Left renal pelvis (tissue), 4 donors: ENCODE measurements at places on chromosomes 7 and 10. TPM values are rescaled to one million over a fixed set of nuclear protein-coding genes. Genes with fewer than 3 reads are reported as not detected.

DNA sequence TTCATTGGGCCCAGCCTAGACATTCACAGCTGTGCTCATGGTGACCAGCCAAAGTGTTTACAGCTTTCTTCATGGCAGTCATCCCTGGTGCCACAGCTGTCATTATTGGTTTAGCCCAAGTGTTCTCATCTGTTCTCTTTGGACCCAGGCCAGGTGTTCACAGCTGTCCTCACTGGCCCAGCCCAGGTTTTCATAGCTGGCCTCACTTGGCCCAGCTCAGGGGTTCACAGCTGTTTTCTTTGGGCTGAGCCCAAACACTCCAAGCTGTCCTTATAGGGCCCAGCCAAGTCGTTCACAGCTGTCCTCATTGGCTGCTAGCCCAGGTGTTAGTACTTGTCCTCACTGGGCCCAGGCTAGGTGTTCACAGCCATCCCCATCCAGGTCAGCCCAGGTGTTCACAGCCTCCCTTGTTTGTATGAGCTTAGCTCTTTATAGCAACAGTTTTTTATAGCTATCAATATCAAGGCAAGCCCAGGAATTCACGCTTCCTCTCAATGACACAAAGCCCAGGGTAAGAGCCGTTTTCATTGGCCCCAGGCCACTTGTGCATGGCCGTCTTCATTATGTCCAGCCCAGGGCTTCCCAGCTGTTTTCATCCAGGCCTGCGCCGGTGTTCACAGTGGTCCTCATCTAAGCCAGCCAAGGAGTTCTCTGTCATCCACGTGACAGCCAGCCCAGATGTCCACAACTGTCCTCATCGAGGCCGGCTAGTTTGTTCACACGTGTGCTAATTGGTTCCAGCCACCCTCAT lies 11.6 kb downstream of the FRG2B start:
- DNase-seq = no peak

GDF2 gene
- polyA plus RNA-seq = not detected

UNCX gene
- polyA plus RNA-seq = 5.8 TPM

DNA sequence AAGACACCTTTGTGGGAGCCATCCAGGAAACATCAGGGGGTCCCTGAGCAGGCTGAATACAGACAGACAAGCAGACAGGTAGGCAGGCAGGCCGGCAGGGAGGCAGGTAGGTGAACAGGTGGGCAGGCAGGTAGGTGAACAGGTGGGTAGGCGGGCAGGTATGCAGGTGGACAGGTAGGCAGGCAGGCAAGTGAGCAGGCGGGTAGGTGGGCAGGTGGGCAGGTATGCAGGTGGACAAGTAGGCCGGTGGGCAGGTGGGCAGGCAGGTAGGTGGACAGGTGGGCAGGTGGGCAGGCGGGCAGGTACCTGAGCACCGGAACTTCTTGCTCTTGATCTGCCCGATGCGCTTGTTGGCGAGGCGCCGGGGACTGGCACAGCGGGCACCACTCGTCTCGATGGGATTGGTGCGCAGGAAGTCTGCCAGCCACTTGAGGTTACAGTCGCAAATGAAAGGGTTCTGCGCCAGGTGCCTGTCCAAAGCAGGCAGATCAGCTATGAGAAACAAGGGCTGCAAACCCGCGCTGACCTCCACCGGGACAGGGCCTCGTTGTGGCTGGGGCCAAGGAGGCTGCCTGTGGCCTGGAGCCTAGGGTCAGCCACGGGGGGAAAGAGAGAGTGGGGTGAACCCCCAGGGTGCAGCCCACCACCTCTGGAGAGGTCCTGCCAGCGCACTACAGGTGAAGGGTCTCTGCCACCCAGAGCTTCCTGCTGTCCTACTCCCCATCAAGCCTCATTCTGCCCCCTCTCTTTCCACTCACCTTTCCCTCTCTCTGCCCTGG lies 136.9 kb downstream of the SLIT1 start:
- DNase-seq = no peak

- no peak for DNase-seq
Observed at GRCh38 chr7:8536431-8536830, 103.0 kb downstream of the NXPH1 start.

- no peak for DNase-seq
Observed at GRCh38 chr10:92239151-92239599, 51.7 kb downstream of the CPEB3 start.

- no peak for DNase-seq
Observed at GRCh38 chr10:129780198-129780597, 183.9 kb downstream of the EBF3 start.

- no peak for DNase-seq
Observed at GRCh38 chr10:62811159-62811875, 4.8 kb downstream of the EGR2 start.

- no peak for DNase-seq
Observed at GRCh38 chr10:132589015-132589414, 51.4 kb downstream of the INPP5A start.

STEAP1B gene
- polyA plus RNA-seq = 1.5 TPM

- DNase-seq = no peak
Observed at GRCh38 chr7:82360591-82361368, 82.8 kb downstream of the CACNA2D1 start.

NRF1 gene
- 20.3 TPM for polyA plus RNA-seq

DNA sequence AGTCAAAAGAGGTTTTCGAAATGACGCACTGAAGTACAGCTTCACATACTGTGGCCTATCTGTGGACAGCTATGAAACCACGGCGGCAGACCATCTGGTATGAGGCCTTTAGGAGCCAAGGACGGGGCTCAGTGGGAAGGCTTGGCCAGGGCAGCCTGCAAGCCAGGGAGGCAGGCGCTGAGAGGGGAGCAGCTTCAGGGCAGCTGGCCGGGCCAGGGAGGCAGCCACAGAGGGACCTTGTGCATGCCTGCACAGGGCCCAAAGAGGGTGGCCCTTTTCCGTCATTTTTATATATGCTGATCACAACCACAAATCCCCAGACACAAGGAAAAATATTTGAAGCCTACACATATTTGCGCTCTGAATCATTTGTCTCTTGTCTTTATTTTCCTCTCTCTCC lies 13.5 kb downstream of the CALD1 start:
- no peak for DNase-seq

DNA sequence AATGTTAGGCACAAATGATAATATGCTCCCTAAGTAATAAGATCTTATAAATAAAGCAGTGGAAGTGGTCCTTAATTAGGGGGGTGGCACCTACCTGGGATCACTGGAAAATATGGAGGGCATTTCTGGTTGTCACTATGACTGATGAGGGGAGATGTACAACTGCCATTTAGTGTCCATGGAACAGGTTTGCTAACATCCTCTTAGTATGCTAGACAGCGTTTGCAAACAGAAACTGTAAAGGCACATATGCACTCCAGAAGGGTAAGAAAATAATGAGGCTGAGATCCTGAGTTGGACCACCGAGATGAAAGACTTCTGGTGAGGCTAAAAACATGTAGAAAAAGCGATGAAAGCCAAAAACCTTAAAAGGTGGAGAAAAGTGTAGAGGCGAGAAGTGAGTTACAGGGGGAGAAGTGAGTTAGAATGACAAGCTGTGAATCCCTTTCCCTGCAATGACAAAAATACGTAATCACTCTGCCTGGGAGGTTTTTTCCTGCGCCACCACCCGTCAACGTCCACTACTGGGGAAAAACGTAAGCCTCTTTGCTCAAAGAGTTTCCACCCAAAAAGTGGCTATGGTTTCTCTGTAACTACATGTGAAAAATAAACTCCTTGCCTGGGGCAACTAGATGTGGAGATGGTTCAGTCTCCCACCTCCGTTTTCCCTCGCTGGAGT lies 767 bp downstream of the KRIT1 start:
- peak; percentile 6 for DNase-seq

DNA sequence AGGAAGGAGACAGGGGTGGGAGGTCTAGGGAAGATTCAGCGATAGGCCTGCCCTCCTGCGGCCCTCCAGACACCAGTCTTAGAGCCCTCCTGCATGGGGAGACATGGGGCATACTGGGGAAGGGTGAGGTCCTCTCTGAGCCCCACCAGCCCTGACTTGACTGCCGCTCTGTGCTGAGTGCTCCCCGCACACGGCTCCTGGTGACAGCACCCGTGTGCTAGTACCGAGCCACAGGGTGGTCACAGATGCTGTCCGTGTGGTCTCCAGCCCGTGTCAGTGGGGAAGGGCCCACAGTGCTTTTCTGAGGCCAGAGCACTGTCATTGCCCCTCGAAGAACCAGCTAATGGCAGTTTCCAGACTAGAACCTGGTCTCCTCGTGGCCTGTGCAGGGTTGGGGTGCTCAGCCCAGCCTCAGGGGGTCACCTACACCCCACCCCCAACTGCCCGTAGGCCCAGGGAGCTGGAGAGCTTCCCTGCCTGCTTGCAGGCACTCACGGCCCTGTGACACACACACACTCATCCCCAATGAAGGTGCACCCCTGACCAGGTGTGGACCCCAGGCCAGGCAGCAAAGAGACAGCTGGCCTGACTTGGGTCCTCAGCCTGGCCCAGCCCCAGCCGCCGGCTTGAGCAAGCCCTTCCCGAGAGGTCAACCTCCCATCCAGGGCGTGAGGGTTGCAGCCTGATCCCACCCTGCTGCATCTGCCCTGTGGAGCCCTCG lies 86.0 kb upstream of the RET start:
- DNase-seq = no peak

DNA sequence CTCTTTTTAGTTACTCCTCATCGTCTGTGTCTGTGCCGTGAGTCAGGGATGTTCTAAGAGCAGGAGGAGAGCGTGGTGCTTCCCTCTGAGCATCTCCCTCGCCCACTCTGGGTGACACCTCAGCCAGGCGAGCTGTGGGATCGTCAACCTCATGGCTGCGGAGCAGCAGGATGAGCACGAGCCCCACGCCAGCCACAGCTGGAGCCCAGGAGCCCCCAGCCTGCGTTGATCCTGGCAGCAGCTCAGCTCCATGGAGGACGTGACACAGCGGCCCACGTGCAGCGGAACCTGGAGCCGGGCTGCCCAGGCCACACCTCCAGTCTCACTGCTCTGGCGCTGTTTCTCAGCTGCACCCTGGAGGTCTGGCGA lies 512.0 kb downstream of the PTPRN2 start:
- DNase-seq = no peak

DNA sequence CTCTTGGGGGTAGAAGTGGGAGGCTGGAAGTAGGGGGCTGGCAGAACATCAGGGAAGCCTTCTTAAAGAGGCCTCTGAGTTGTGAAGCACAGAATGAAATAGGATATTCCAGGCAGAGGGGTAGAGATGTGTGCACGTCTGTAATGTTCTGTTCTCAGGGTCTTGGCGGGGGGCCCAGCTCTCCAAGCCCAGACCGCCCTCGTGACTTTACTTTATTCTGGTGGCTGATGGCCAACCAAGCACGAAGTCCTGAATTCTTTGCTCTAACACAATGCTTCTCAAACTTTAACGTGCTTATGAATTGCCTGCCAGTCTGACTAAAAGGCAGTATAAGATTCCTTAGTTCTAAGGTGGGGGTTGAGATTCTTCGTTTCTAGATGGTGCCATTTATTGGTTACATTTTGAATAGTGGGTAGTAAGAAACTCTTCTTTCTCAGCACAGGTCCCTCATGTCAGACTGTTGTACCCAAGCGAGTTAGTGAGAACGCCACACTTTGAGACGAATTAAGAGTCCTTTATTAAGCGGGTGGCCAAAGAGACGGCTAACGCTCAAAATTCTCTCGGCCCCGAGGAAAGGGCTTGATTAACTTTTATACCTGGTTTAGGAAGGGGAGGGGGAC lies 8.2 kb downstream of the PRXL2A start:
- DNase-seq = no peak

DNA sequence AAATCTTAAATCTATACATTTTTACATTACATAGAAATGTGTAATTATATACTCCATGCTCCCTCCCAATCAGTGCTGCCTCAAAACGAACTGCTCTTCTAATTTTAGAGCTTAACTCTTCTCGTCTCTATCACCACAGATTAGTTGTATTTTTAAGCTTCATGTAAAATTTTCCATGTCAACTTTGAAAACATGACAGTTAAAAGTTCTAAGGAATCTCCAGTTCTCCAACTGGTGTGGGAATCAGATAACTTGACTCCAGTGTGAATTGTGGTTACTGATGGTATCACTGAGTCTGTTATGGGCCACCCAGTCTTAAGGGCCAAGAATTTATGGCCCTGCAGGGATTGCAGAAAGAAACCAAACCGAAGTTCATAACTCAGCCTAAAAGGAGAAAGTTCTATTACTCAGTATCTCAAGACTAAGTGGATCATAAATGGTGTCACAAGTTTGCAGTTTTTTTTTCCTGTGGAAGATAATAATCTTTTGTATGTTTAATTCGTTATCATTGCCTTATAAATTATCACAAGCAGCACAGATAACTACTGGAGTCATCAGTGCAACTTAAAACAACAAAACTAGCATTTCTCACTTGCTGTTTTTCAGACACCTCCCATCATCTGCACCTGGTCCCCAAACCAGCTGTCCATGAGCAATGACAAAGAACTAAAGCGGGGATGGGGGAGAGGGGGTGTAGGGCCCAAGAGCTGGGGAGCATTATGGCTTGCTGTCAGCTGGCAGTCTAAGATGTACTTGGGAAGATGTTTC lies 31.5 kb upstream of the KMT2E start:
- no peak for DNase-seq

DNA sequence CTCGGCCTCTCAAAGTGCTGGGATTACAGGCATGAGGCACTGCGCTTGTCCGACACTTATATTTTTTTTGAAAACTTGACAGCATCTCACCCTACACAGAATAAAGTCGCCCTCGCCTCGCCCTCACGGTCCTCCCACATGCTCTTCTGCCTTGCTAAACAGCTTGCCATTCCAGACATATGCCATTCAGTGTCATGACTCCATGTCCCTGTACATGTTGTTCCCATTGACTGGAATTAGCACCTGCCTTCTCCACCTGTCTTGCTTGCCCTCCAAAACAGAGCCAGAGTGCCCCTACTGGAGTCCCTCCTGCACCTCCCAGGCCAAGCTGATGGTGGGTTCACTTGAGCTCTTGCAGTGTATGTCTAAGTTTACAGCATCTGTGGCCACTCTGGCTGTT lies 6.2 kb downstream of the NIPSNAP2 start:
- DNase-seq = no peak

GRCh38 chr10:110017907-110018306 lies 10.1 kb downstream of the ADD3 start:
- no peak for DNase-seq

- DNase-seq = no peak
Observed at GRCh38 chr7:12638851-12639456, 48.5 kb upstream of the ARL4A start.

DNA sequence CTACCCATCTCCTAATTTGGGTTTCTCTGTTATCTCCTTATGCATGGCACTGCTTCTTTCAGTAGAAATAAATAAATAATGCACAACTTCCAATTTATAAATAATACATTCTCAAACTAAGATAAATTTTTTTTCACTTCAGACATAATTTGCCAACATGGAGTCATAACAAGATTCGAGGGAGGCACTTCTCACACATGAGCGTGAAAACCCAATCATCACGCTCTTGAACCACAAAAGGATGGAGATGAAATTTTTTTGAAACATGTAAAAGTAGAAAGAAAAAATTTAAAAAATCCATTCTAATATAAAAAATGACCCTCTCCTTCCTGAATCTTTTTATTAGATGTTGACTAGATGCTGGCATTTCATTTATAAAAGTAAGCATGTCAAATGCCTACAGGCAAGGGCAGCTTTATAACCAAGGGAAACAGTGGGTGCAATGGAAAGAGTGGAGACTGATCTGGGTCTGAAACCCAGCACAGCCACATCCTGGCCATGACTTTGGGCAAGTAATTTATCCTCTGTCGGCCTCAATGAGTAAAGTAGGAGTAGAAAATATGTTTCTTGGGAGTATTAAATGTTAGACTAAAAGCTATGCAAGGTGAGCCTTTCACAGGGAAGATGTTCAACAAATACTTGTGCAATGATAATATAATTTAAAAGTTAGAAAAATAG lies 185.0 kb downstream of the STK31 start:
- DNase-seq = no peak
